Right hindlimb (tissue), 1 donor: ENCODE measurements at places on chromosomes 1 and 21.
A peak's percentile ranks its signal among the peaks of the same experiment; 100 is the strongest.

GRCh38 chr1:231724876-231725647, 98.5 kb downstream of the DISC1 start:
- no peak for DNase-seq

GRCh38 chr1:32937061-32937460, 27.5 kb downstream of the RNF19B start:
- DNase-seq: no peak

DNA sequence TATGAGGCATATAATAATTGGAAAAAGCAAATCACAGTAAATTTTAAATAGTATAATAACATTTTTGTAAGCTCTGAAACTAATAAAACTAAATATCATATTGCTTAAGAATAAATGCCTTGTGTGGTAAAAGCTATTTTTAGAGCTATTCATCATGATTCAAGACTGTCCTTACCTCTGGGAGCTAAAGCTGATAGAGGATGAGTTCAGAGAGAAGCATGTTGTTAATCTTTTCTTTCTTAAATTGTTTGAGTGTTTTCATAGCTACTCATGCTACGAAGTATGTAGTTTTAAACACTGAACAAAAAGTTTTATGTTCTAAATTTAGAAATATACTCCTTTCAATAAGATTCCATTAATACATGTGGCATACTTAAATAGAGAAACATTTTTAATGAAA, 30.5 kb downstream of the IFI16 start:
- no peak for DNase-seq

DNA sequence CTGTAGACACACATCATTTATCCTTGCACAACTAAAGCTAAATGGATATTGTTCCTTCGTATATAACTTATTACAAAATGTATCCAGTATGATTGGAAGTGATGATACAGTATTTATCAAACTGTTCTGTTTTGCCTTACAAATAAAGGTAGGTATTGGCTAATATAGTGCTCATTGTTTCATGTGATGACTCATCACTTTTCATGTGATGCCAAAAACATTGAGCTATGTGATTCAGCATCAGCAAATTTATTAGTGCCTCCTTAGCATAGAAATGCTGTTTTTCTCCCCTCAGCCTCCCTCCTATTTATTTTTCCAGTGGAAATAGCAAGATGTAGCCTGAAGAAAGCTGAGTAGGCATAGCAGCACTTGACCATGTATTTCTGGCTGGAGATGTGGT, 228.6 kb upstream of the LYPLAL1 start:
- DNase-seq: no peak

DNA sequence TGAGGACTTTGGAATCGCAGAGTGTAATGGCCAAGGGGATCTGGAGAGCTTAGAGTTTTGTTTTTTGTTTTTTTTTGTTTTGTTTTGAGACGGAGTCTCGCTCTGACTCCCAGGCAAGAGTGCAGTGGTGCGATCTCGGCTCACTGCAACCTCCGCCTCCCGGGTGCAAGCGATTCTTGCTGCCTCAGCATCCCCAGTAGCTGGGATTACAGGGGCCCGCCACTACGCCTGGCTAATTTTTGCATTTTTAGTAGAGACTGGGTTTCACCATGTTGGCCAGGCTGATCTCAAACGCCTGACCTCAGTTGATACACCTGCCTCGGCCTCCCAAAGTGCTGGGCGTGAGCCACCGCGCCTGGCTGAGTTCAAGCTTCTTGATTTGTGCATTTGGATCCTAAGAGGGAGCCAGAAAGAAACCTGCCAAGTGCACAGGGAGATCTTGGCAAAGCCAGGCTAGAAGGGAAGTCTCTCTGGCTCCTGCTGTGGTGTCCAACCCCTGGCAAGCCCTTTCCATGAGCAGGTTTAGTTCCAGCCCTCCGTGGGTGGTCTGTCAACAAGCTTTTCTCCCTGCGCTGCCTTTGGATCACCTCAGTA, 852 bp downstream of the FAAH start:
- peak; percentile 64 for DNase-seq

DNA sequence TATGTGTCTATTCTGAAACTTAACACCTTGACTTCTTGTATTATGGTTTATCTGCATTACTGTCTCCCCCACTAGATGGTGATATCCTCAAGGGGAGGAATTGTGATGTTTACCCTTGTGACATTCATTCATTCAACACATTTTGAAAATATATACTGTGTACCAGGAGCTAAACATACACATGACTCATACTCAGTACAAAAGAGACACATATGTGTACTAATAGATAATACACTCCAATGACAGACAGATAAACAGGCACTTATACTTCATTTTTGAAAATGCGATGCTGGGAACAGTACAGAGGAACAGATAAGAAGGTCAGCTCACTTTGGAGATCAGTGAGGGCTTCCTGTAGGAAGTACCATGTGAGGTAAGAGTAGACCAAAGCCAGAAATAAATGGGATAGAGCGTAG, 8.9 kb upstream of the RAB3GAP2 start:
- DNase-seq: no peak

GRCh38 chr1:21318714-21319159, 28.5 kb upstream of the ECE1 start:
- peak; percentile 86 for DNase-seq

DNA sequence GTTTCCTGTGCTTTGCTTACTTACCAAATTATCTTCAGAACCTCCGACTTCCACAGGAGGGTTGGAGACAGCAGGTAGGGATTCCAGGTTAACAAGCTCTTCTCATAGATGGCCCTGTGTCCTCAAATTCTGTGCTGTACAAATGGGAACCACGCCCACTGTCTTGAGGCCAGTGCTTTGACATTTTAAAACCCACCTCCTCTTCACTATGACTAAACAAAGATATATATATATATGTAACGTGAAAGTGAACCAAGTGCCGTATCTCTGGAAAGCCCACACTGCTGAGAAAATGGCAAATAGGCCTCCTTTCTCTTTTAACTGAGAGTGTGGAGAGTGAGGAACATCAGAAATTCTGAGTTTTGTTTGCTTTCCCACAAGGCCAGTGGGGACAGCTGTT, 99.6 kb downstream of the ZBTB18 start:
- DNase-seq: no peak

DNA sequence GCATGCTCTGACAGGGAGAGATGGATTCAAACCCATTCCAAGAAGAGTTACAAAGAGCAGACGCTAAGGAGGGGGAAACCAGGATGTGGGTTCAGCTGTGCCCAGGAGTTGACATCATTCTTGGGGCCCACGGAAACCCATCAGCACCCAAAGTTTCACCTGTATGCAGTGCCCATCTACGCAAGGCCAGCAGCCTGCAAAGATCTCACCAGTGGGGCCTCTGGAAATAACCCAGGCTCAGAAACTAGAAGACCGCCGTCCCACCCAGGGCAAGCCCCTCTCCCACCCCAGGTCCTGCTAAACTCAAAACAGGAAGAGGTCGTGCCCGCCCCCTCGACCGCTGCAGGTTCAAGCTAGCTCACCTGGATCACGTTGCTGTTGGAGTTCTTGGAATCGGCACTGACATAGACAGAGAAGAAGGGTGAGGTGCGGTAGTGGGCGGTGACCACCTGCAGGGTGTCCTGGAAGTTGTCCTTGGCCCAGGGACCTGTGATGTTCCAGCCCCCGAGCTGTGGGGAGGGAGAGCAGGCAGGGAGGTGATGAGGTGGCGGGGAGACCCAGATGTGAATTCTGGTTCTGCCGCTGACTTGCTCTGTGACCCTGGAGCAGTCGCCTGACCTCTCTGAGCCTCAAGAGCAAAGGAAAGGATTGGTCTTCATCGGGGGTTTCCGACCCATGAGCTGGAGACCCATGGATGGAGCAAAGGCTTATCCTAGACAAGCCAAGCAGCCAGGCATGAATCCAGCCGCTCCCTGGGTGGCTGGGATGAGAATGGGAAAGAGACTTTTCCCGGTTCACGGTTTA, 31.7 kb downstream of the ECE1 start:
- no peak for DNase-seq

DNA sequence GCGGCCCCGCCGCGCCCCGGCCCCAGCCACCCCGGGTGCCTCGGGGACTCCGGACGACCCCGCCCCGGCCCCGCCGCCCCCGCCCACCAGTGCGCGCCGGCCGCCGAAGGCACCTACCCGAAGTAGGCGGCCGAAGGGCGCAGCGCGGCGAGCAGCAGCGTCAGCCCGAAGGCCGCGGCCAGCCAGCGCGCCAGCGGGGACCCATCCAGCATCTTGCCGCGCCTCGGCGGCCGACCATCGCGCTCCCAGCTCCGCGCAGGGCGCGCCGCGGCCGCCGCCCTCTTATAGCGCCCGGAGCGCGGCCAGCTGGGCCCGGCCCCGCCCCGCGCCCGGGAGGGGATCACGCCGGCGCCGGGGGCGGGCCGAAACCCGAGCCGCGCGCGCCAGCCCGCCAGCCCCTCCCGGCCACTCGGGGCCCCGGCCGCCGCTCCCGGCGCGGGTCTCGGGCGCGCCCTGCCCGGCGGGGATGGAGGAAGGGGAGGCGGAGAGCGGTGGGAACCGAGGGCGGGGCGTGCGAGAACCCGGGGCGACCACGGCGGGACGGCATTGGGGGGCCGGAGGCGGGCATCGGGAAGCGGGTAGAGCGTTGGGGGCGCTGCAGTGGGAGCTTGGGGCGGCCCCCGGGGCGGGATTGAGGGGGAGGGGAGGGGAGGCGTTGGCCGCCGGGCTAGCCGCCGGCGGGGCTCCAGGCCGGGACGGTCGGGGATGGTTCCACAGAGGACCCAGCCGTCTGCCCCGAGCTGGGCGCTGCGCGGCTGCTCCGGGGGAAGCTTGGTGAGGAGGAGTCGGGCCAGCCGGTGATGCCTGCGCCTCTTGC, at the start of gene WNT9A:
TSS of gene WNT9A (minus strand) at position 257 of the 817 bp plus-strand sequence. CDS start at position 212, 45 bp downstream.
- peak; percentile 77 for DNase-seq

GRCh38 chr1:119587341-119587740, 60.7 kb downstream of the ZNF697 start:
- DNase-seq: peak; percentile 75

GRCh38 chr1:17696417-17697301, 58.5 kb upstream of the ACTL8 start:
- peak; percentile 71 for DNase-seq

DNA sequence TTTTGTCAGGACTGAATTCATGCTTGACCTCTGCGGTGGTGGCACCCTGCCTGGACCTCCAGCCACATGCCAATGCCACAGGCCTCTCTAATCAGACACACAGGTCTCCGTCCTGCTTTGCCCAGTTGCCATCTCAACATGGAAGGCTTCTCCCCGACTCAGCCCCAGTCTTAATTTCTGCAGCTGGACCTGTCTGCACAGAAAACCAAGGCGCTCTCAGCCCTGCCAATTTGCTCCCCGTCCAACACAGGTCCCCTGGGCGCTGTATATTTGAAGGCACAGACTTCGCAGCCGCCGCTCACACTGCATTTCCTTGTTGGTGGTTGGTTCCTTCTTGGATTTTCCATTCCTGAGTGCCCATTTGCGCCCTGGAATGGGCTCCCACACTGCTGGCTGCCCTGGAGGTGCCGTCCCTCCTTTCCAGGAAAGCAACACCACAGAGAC, 28.0 kb upstream of the PLEKHG5 start:
- peak; percentile 86 for DNase-seq

DNA sequence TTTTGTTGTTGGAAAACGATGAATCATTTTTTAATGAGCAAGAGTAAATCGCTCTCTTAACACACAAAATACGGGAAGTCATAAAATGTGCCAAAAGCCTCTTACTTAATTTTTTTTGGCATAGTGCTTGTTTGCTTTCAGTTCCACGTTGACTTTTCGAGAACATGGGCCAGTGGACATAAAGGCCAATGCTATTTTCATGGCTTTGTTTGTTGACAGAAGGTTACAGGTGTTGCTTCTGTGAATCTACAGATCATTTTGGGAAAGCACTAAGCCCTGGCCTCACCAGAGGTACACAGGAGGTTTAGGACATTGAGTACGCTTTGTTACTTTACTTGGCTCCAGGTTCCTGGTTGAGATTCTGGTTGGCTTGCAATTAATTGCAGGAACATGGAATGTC, 199.4 kb upstream of the HMCN1 start:
- DNase-seq: no peak

DNA sequence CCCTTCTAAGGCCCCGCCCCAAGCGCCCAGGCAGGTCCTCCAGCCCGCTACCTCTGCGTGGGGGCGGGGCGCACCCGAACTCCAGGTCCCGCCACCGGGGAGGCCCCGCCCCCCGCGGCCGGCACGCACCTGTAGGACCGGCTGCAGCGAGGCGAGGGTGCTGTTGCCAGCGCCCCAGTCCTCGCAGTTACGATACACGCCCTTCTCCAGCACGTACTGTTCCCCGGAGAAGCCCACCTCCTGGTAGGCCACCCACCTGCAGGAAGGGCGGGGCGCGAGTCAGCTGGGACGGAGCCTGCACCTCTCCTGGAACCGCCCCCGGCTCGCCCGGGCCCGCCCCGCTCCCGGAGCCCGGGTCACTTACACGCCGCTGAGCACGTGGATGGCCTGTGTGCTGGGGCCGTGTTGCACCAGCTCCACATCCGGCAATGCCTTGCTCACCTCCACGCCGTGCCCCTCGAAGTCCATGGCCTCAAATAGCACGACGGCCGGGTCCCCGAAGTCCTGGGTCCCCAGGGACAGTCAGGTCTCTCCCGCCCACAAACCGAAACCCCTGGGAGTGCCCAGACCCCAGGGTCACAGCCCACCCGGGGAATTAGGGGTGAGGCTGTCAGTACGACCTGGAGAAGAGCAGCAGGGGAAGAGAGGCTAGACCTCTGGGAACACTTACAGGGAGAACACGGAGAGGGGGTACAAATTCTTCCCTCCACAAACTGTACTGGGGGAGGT, 17.3 kb downstream of the CRYBG2 start:
- no peak for DNase-seq

GRCh38 chr1:18989896-18990295, 33.4 kb upstream of the IFFO2 start:
- no peak for DNase-seq

DNA sequence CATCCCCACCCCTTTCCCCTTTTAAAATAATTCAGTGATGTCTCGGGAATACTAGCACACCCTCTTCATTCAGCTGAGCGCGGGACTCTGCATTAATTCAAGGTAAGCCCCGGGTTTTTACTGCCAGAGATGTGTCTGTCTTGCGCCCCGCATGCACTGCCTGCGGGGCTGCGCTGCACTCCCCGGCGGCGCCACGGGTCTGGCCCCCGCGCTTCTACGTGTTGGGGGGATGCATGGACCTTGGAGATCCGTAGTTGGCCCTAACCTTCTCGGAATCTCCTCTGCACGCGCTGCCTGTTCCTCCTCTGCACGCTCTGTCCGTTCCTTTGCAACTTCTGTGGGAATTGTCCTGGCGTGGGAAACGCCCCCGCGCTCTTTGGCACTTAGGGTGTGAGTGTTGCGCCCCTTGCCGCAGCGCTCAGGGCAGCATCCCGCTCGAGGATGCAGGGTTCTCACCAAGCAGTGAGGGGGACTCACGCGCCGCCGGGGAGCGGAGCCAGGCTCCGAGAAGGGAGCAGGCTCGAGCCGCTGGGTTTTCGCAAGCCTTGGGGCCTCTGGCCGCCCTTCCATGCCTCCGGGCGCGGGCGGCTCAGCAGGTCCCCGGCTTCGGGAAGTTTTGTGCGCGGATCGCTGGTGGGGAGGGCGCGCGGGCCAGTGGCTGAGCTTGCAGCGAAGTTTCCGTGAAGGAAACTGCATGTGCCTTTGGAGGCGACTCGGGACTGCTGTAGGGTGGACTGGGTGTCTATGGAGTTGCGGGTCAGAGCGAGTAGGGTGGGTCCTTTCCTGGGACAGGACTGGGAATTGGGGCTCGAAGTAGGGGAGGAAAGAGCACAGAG, 165.1 kb upstream of the CACNA1E start:
- no peak for DNase-seq
